Dorsolateral prefrontal cortex (tissue), 122 donors: ENCODE measurements at places on chromosomes 16 and 17. TPM values are rescaled to one million over a fixed set of nuclear protein-coding genes. Genes with fewer than 3 reads are reported as not detected.

The SMIM36 gene
- total RNA-seq = not detected

The SECTM1 gene
- total RNA-seq = 0.91 TPM

The KRTAP9-8 gene
- not detected for total RNA-seq

The TMC6 gene
- 80.3 TPM for total RNA-seq

The HSD17B2 gene
- not detected for total RNA-seq

The OR2C1 gene
- total RNA-seq = 1.9 TPM
